NCI-H1105 (cell line): ENCODE measurements at places on chromosomes 7 and 10.

- peak; percentile 7 for DNase-seq
Observed at GRCh38 chr7:142873281-142873784, 12.2 kb downstream of the TRPV6 start.

GRCh38 chr10:131802996-131803395 is 97.8 kb upstream of the PPP2R2D start:
- no peak for DNase-seq

- DNase-seq = no peak
Observed at GRCh38 chr10:84768132-84768531, 439.7 kb downstream of the CCSER2 start.

DNA sequence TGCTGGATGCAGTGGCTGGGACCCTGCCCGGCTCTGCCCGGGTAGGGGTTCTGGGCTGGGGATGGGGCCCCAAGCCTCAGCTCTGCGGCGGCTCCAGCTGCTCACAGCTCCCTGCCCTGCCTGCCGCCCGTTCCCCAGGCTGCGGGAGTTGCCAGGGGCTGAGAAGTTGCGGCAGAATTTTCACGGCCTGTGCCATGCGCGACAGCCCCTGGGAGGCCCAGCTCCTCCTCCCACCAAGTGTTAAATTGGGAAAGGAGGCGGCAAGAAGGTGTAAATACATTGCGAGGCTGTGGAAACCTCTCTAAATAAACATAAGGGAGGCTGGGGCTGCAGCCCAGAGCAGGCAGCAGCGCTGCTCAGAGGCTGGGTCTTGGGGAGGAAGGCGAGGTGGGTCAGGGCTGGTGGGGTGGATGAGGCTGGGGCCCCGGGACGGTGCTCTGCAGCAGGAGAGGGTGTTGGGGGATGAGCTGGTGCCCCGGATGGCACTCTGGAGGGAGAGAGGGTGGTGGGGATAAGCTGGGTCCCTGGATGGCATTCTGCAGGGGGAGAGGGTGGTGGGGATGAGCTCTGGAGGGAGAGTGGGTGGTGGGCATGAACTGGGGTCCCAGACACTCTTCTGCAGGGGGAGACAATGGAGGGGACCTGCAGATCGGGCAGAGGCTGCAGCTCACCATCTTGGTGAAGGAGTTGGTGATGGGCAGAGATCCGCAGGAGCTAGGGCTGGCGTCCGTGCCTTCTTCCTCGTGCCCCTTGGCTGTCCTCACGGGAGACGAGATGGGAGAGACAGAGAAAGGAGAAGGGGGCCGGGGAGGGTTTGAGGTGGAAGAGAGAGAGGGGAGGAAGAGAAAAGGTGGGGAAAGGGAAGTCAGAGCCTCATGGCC is 85.5 kb upstream of the GNA12 start:
- no peak for DNase-seq

- no peak for DNase-seq
Observed at GRCh38 chr10:102975483-102976379, 57.6 kb downstream of the CNNM2 start.

GRCh38 chr10:107126512-107127065 is 37.9 kb downstream of the SORCS1 start:
- DNase-seq = no peak

GRCh38 chr7:102089175-102090098 is 197.2 kb upstream of the SH2B2 start:
- DNase-seq = no peak

DNA sequence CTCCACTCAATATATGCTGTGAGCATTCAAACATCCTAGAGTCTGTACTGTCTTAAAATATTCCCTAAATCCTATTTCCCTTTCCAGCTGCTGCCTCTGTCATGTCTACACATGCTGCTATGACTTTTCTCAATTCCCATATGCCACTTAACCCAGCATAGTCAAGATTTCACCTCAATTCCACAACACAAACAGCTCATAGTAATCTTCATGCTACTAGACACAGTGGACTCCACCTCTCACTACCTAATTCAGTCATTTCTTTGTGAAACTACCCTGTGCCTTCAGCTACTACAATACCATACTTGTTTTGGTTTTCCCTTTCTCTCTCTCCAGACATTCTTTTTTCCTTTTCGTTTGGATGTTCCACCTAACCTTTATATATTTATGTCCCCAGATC is 45.5 kb downstream of the GSAP start:
- no peak for DNase-seq
